Stimulated activated CD4-positive, alpha-beta T cell treated with anti-CD3 and anti-CD28 coated beads, Interleukin-4, amount 100 ng/mL, for 48 hours (primary cell): ENCODE measurements at places on chromosomes 11 and 22.

- no peak for DNase-seq
These were observed 35.2 kb upstream of the P2RY2 start for GRCh38 chr11:73182824-73183321.

GRCh38 chr11:125401235-125401634, 94.8 kb downstream of the FEZ1 start:
- DNase-seq, result no peak

DNA sequence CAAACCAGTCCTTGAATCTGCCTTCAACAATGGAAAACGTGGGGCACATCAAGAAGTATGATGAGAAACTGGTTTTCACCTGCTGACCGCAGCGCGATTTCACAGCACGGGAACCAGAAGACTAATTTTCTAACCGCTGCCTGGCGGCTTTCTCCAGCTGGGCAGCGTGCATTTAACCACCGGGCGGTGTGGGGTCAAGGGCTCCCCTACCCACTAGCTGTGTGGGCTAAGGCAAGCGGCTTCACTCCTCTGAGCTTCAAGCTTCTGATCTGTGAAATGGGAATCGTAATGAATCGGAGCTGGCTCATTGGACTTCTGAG, 4.2 kb downstream of the SHANK2 start:
- no peak for DNase-seq

DNA sequence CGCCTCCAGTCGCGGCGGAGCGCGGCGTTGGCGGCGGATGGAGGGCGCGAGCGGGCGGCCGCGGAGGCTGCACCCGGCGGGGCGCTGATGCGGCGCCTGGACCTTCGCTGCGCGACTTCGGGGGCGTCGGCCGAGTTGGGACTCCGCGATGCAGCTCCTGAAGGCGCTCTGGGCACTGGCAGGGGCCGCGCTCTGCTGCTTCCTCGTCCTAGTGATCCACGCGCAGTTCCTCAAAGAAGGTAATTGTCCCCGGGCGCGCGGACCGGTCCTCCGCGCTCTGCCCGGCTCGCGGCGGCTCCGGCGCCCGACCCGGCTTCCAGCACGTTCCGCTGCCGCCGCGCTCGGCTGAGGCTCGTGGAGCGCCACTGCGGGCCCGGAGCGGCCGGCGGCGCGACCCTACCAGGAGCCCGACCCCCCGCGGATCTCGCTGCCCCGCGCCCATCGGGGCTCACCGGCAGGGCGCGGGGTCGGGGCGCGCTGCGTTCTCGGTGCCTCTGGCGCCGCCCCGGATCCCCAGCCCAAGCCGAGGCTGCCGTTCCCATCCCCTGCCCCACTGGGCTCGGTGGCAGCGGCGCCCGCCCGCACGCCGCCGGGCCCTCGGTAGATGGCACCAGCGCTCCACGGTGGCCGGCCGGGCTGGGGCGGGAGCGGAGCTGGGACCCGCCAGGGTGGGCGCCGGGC, 1251.2 kb downstream of the BRD1 start:
- DNase-seq, result no peak

DNA sequence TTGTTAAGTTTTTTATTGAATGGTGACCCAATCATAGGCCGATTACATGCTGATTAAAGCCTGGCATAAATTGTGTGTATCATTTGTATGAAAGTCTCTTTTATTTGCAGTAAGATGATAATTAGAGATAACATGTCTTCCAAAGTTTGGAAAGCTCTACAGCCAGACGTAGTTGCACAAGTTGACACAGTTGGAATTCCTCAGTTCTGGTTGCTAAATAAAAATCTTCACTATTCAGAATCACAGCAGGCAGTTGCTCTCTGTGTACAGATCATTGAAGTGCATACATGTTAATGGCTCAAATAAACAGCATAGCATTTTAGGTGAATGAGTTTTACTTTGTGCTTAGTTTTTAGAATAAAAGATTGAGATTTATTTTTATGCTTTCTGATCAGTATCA, 69.5 kb downstream of the ARHGAP42 start:
- no peak for DNase-seq

GRCh38 chr22:21942407-21943343, 10.0 kb downstream of the PPM1F start:
- no peak for DNase-seq

GRCh38 chr11:27242591-27242990, 120.4 kb downstream of the CCDC34 start:
- DNase-seq, result no peak

DNA sequence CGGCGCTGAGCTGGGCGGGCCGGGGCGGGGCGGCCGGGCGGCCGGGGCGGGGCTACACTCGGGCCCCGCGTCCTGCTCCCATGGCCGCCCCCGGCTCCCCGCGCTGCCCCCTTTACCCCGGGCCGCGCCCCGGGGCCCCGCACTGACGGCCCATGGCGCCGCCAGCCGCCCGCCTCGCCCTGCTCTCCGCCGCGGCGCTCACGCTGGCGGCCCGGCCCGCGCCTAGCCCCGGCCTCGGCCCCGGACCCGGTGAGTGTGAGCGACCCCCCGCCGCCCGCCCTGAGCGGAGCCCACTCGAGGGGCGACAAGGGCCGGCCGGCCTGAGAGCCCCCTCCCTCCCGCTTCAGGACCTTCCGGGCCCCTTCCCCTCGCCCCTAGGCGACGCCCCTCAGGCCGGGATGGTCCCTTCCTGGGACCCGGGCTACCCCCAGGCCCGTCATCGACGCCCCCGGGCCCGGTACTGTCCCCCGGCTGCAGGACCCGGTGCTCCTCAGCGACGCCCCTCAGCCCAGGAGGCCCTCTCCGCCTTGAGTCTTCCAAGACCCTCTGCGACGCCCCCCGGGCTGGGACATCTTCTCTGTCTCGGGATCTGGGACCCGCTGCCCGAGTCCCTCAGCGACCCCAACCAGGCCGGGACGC, at the start of gene KREMEN1:
Gene KREMEN1, plus strand, starts transcription at position 57 of the 639 bp plus-strand sequence. Its CDS starts 96 bp downstream, at position 153.
- DNase-seq, result no peak
